ENCODE measurements at places on chromosomes 5 and 9.

- DNase-seq, result no peak
These were observed 382.8 kb upstream of the ZNF608 start for GRCh38 chr5:125129151-125129806.

GRCh38 chr5:109168151-109168550 is 241.6 kb downstream of the PJA2 start:
- no peak for DNase-seq

DNA sequence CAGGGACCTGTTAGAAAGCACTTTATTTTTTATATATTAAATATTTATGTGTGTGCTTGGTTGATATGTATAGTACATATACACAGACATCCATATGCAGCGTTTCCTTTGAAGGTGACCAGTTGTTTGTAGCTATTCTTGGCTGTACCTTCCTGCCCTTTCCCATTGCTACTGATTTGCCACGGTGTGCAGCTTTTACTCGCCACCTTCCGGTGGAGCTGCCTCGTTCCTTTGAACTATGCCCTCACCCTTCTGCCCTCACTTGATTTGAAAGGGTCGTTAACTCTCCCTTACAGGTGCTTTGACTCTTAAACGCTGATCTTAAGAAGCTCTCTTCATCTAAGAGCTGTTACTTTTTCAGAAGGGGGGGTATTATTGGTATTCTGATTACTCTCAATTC is 20.5 kb downstream of the RGMB start:
- DNase-seq, result no peak

DNA sequence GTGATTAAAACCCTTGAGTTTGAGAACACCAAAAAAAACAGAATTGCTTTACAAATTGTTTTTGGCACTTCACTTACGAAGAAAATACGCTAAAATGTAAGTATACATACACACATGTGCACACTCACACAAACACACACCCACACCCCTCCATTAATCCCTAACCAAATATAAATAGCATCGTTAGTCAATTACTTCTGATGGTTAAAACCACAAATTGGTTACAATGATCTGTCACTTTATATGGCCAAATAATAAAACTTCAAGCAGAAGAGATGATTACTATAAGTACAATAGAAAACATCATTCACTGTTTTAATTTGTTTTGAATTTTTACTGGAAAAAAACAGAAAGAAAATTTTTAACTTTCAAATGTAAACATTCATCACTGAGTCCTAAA is 103.5 kb downstream of the NFIB start:
- no peak for DNase-seq

DNA sequence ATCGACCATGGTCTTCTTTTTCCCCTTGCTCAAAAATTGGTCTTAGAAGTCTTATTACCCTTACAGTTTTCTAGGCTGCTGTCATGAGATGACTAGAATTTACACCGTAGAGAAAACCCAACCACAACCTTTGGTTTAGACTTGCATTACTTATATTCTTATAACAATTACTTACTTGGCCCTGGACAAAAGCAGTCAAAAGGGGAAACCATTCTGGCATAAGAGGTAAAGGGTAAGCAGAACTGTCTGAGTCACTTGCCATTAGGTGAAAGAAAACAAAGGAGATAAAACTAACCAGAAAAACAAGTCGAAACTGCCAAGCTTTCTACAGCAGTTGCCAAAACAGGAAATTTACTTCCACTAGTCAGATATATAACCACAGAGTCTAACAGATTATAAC is 17.9 kb downstream of the TMEM245 start:
- peak; percentile 88 for DNase-seq

DNA sequence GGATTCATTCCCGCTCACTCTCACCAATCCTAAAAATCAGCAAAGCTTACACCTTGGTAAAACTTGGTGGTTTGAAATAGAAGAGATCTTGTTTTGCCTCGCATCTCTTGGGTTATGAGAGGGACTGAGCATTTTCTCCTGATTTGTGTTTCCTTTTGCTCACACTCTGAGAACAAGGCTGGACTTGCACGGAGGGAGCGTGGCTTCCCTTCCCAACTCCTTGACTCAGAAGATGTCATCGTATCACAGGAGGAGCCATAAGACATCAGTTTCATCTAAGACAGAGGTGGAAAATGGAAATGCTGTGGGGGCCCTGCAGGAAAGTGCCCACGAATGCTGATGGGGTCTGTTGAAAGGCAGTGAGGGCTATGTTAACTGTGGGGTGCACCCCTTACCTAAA is 37.4 kb downstream of the CTSL start:
- DNase-seq, result no peak

- peak; percentile 80 for DNase-seq
These were observed 13.8 kb downstream of the EXOSC2 start for GRCh38 chr9:130707225-130707976.

All from astrocyte of the hippocampus (primary cell).